Eye (tissue), 1 donor: ENCODE measurements at places on chromosomes 7 and 10.

GRCh38 chr10:79093658-79094411 is 25.1 kb downstream of the ZMIZ1 start:
- no peak for DNase-seq

- no peak for DNase-seq
Measured at GRCh38 chr10:59008452-59008851, 168.0 kb upstream of the PHYHIPL start.

DNA sequence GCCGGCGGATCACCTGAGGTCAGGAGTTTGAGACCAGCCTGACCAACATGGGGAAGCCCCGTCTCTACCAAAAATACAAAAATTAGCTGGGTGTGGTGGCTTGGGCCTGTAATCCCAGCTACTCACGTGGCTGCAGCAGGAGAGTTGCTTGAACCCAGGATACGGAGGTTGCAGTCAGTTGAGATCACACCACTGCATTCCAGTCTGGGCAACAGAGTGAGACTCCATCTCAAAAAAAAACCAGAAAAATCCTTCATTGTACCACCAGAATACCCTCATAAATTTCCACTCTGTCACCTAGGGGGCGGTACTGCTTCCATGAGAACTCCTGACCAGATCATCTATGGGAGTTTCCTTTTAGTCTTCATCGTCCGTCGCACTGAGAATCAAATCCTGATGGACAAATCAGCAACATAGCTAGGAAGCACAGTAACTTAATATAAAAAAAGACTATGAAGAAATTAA is 225.8 kb upstream of the KLF14 start:
- DNase-seq: no peak

DNA sequence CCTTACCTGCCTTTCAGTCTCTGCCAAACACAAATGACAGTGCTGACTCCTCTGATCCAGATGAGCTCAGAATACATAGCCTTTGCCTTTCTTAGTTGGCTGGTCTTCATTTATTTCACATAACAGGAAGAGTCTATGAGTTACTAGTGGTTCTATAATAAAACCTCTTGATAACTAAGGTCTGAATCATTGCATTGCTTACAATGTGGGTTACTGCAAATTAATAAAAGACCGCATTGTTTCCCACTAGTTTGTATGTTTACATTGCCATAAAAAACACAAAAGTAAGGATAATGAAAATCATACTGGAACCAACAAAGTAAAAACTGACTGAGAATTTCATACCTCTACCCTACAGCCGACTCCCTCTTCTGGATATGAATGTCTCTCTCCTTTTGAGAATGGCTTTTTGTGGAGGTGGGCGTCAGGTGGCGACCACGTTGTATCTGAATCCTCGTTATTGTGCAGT is 62.0 kb upstream of the AKR1E2 start:
- no peak for DNase-seq

GRCh38 chr10:90849956-90850749 is 7.7 kb downstream of the HTR7 start:
- no peak for DNase-seq

- DNase-seq: no peak
Measured at GRCh38 chr10:4710858-4711257, 115.1 kb upstream of the AKR1E2 start.

DNA sequence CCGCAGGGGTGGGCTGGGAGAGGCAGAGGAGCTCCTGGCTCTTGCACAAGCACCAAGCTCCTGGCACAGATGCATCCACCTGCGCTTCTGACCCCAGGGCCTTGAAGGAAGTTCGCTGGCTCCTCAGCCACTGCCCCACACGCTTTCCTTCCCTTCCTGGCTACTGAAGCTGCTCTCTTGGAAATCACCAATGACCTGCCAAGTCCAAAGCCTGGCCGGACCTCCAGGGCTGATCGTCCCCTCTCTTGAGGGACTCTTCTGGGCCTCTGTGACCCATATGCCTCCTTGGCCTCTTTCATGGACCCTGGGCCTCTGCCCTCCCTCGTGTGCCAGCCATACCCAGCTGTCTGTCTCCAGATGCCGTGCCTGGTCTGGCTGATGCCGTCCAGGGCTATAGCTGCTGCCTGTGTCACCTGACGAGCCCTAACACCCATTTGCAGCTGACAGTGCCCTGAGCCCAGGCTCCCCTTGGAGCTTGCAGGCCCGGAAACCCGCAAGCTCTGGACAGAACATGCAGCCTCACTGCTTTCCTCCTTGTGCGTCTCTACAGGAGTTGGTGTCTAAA is 113.4 kb downstream of the PRKAG2 start:
- no peak for DNase-seq

- peak; percentile 29 for DNase-seq
Measured at GRCh38 chr10:3399756-3400155, 227.2 kb upstream of the PITRM1 start.

DNA sequence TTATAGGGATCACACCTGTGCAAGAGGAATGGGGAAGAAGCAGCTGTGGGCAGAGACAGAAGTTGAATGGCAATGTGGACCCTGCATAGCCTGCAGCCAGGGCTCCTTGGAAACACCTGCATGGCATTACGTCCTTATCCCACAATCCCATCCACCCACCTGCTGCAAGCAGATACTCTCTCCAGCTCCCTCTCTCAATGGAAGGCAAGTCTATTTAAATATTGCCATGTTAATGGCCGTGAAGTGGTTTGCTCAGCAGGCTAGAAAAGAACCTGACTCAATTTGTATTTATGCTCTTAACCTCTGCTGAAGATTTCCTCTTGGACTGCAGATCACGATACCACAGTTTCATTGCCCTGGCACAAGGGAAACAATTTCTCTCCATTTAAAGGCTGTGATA is 417.0 kb downstream of the TYW1 start:
- no peak for DNase-seq

- no peak for DNase-seq
Measured at GRCh38 chr7:57182031-57182430, 49.8 kb upstream of the ZNF479 start.

DNA sequence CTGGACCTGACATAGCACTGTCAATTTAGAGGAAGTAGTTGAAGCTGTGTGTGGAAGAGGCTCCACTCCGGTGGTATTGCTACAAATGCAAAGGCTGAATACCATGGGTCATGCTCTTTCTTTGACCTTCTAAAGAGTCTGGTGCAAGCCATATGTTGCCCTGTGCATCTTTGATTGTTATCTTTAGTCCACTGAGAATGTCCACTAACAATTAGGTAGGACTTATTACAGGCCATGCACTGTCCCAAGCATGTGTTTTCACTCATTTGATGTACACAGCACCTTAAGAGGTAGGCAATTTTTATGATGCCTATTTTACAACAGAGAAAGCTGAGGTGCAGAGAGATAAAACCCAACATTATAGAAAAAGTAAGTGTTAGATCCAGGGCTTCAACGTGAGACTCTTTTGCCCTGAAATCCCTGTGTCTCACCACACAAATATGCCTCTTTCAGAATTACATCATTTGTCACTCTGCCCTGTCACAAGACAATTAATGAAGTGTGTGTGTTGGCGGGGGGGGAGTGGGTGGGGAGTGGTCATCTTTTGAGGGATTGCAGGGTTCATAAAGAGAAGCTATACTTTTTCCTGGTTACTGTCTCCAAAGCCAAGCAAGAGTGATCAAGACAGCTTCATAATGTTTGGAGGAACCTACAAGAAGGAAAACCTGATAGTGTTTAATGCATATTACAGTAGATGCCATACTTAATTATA is 637.6 kb upstream of the IGFBP3 start:
- DNase-seq: peak; percentile 29

- DNase-seq: no peak
Measured at GRCh38 chr7:48360574-48360973, 189.3 kb downstream of the ABCA13 start.

DNA sequence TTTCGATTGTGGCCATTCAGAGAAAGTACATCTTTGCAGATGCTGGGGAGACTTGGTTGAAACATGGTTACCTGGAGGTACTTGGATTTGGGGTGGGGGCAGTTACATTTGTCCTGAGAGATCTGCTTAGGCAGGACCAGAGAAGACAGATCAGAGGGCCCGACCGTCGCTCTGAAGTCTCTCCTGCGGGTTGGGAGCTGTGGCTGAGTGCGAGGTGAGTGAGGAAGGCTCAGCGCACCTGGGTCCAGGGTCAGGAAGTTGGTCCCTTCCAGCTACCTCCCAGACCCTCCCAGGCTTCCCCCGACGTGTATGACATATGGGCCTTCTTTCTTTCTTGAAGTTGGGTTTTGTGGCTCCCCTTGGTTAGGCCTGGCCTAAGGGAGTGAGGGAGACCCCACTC is 56.3 kb downstream of the LHPP start:
- DNase-seq: no peak

- DNase-seq: peak; percentile 39
Measured at GRCh38 chr7:18610331-18610948, 114.9 kb downstream of the HDAC9 start.

- DNase-seq: no peak
Measured at GRCh38 chr7:51224811-51225595, 91.6 kb downstream of the COBL start.

- DNase-seq: no peak
Measured at GRCh38 chr7:155384751-155385150, 73.2 kb upstream of the EN2 start.

- DNase-seq: no peak
Measured at GRCh38 chr7:150562919-150563318, 4.3 kb upstream of the GIMAP4 start.

- DNase-seq: no peak
Measured at GRCh38 chr7:73921623-73922528, 60.9 kb downstream of the TMEM270 start.

GRCh38 chr7:39083781-39084180 is 106.1 kb downstream of the POU6F2 start:
- no peak for DNase-seq

- DNase-seq: no peak
Measured at GRCh38 chr7:74003621-74004020, 24.4 kb upstream of the ELN start.

DNA sequence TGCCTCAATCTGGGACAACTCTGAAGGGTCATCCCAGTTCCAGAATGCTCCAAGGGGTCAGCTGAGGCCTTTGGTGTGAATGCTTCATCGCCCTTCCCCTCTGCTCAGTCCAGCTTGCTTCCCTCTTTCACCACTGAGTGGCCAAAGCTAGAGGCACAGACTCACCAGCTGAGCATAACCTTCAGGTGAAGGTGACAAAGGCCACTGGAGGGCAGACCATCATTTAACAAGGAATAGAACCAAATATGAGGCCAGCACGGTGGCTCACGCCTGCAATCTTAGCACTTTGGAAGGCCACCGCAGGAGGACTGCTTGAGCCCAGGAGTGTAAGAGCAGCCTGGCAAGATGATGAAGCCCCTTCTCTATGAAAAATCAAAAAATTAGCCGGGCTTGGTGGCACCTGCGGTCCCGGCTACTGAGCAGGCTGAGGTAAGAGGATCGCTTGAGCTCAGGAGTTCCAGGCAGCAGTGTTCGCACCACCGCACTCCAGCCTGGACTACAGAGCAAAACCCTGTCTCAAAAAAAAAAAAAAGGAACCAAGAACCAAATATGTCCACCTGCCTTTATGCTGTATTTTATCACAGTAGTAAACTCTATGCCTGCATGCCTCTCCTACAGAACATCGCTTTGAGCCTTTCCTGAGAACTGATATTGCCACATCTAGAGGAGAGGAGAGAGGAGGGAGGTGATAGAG is 13.4 kb downstream of the PRKAG2 start:
- DNase-seq: no peak

DNA sequence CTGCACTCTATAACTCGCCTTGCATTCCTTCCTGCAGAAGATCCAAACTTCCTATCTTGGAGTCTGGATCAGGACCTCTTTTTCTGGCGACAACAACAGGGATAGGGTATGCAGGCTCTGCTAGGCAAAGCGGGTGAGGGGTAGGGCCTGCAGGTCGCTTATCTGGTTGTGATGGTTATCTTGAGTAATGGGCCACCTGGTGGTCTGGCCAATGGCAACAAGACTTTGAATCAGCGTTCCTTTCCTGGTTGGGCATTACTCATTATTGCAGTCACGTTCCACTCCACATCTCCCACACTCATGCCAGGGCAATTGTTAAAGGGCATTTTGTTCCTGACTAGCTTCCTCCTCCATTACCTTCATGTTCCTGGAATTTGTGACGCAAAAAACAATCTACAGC is 48.4 kb upstream of the PLXDC2 start:
- DNase-seq: no peak

DNA sequence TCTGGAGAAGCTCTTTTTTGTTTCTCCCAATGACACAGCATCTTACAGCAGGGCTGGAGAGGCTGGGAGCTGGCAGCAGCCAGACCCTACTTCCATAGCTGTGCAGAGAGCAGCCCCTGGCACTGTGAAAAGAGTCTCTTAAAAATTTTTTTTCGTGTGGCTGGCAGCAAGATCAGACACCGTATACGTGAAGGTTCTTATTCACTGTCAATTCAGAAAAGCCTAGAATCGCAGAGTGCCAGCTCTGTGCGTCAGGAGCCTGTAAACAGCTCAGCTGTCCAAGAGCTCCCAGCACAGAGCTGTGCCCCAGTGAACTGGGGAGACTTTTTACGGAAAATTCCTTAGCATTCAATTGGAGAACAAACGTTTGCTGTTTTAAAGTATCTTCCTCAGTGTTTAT is 6.5 kb downstream of the BAG3 start:
- no peak for DNase-seq

DNA sequence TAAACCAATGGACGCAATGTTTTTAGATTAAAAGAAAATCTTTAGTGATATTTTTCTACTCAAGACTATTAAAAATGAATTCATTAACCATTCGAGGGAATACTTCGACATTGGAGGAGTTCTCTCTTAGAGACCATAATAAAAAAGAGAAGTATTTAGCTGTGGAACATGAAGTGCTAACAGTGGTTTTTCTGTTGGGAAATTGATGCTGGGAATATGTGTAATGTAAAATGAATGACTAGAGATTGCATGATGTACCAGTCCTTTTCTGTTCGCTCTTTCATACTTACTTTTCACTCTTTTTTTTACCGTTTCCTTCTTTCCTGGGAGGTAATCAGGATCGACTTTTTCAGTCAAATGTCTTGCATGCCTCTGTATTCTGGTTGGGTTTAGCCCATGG is 41.3 kb downstream of the ST7 start:
- no peak for DNase-seq

- peak; percentile 70 for DNase-seq
Measured at GRCh38 chr10:103660364-103661197, 167.1 kb downstream of the NEURL1 start.

GRCh38 chr10:76089556-76090180 is 658.2 kb downstream of the LRMDA start:
- DNase-seq: no peak

DNA sequence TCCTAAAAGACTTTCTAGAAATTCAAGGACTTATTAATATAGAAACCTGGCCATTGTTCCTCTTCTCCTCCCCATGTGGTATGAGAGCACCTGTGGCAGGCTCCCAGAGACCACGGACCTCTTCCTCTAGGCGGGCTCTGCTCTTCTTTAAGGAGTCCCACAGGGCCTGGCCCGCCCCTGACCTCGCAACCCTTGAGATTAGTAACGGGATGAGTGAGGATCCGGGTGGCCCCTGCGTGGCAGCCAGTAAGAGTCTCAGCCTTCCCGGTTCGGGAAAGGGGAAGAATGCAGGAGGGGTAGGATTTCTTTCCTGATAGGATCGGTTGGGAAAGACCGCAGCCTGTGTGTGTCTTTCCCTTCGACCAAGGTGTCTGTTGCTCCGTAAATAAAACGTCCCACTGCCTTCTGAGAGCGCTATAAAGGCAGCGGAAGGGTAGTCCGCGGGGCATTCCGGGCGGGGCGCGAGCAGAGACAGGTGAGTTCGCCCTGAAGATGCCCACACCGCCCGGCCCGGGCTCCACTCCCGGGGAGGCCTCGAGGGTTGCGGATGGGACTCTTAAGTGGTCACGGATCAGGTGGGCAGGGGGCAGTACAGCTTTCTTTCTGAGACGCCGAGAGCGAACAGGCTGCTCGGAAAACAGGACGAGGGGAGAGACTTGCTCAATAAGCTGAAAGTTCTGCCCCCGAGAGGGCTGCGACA is at the start of gene SLC26A4:
Gene SLC26A4, plus strand, starts transcription at position 448 of the 700 bp plus-strand sequence. CDS start 814 bp downstream, outside the sequence.
- no peak for DNase-seq

GRCh38 chr7:8378349-8379019 is 54.9 kb upstream of the NXPH1 start:
- DNase-seq: peak; percentile 20
